ENCODE measurements at places on chromosomes 3 and 15.

DNA sequence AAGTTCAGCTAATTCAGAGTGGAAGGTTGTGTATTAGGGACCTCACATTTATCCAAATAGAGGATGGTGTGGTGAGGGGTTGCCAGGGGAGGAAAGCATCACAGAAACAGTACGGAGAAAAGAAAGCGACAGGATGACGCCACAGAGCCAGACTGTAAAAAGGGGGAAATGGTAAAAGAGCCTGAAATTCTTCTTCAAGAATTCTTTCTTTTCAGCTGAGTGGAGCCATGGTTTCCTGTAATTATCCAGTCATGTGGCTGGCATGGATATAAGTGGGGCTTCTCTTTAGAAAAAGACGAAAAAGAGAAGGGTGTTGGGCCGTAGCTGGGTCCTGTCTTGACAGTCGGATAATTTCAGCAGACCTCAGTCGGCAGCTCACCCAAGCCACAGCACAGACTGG, 24.5 kb upstream of the PSMD6 start:
- no peak for DNase-seq

- no peak for DNase-seq
These were observed 2.9 kb downstream of the TLE3 start for GRCh38 chr15:70094690-70095311.

GRCh38 chr15:62439543-62440016, 274.5 kb upstream of the C2CD4B start:
- no peak for DNase-seq

- DNase-seq: no peak
These were observed 77.6 kb downstream of the CMSS1 start for GRCh38 chr3:99895131-99895696.

GRCh38 chr15:25670025-25670554, 193.0 kb downstream of the ATP10A start:
- no peak for DNase-seq

- DNase-seq: no peak
These were observed 17.6 kb downstream of the VGLL4 start for GRCh38 chr3:11626084-11626463.

DNA sequence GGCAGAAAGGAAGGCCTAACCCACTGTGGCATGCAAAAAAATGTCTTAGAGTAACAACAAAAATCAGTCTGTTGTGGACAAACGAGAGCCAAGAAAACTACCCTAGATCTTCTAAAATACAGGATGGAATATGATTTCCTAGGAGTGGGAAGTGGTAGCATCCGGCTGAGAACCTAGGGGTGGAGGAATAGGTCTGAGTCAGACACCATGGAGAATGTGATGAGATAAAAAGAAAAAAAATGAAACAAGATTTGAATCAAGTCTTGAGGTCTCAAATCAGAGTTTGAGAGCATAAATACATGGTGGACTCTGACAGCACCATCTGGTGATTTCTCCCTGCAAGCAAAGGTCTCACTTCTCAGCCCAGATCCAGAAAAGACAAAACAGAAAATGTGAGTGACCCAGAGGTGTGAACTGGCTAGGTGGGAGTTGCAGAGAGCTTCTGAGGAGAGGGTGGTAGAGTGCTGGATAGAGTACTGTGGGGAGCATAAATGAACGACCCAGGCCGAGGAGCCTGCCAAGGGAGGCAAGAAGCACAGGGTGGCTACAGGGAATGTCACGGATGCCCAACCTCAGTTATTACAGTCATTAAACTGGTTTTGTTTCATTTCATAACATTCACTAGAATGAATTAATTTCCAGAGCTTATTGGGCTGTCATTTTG, 27.6 kb upstream of the VEPH1 start:
- no peak for DNase-seq

DNA sequence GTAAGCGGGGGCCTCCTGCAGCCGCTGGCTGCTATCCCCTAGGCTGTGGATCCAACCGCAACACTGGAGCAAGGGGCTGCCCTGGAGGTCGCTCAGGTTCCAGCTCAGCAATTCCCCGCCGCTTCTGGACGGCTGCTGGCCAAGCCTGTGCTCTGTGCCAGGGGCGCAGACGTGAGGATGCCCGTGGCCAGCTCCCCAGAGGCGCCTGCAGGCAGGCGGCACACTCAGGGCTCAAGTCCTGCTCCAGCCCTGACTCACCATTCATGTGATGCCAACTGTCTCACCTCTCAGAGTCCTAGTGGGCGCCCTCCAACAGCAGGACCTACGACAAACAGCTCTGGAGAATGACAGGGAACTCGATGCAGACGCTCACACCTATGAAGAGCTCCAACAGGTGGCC, 31.6 kb downstream of the KLHL25 start:
- DNase-seq: no peak

DNA sequence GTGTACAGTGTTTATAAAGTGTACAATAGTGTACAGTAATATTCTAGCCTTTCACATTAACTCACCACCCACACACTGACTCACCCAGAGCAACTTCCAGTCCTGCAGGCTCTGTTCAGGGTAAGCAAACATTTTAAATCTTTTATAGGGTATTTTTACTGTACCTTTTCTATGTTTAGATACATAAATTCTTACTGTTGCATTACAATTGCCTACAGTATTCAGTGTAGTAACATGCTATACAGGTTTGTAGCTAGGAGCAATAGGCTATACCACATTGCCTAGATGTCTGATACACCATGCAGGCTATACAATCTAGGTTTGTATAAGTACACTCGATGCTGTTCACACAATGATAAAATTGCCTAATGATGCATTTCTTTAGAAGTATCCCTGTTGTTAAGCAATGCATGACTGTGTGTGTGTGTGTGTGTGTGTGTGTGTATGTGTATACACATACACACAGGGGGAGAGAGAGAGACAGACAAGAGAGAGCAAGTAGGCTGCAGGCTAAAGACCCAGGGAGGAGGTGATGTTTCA, 72.5 kb upstream of the PRR23C start:
- DNase-seq: no peak

DNA sequence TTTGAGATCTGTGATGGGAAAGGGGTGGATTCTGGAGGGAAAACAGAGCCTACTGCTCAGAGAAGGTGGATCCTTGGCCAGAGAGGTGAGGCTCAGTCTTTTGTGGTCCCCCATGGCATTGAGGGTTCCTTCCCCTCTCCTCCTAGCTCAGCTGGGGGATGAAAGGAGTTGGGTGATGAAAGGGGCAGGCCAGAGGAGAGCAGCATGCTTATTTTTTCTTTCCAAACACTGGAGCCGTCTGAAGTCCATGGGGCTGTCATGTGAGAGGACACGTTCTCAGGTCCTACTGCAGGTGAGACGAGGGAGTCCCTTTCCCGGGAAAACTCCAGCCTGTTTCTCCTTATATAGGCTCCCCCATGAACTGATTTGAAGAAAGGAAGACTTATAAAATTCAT, 71.4 kb downstream of the SCN5A start:
- DNase-seq: no peak

- no peak for DNase-seq
These were observed 92.1 kb upstream of the ICE2 start for GRCh38 chr15:60571008-60571420.

- DNase-seq: no peak
These were observed 797.4 kb downstream of the GRM7 start for GRCh38 chr3:7658294-7658693.

- no peak for DNase-seq
These were observed 89.7 kb upstream of the CMC1 start for GRCh38 chr3:28151608-28152228.

DNA sequence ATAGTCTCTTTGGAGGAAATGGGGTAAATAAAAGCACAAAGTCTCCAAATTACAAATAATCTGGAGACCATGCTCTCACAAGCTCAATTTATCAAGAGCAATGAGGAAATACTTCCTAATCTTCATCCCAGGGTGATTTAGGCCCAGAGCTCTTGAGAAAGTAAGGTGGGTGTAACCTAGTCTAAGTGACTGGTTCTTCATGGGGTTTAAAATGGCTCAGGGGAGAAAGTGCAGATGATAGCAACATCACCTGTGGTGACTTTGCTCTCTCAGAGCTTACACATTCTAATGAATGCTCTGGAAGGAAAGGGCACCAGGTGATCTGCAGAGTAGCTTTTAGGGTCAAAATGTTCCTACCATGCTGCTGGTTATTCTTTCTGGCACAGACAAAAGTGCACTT, 118.4 kb upstream of the TP63 start:
- DNase-seq: no peak

GRCh38 chr3:192727032-192727847, at the start of gene FGF12:
Gene FGF12 (minus strand): TSS chr3:192727541.
- no peak for DNase-seq

DNA sequence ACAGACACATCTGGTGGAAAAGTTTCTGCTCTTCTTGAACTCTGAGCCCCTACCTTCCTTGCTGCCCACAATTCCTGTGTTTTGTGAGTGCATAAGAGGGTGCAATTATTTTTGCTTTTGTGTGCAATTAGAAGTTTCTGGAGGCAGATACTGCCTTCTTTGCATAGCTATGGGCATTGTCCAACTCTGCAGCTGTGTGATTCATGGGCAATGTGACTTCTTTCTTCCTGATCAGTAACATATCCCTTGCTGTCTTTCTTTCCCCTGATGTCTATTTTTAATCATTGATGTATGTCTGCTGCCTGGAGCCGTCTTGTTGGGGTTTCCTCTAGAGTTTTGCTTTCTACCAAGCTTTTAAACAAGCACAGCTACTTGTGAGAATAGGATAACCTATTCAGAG, 321.6 kb upstream of the CHRM5 start:
- no peak for DNase-seq

GRCh38 chr3:56801662-56802377, at the start of gene ARHGEF3:
Gene ARHGEF3 (minus strand): TSS chr3:56801949. CDS start chr3:56801798, 151 bp downstream.
- DNase-seq: peak; percentile 80

- no peak for DNase-seq
These were observed 15.7 kb downstream of the PRR23E start for GRCh38 chr3:127208483-127209100.

GRCh38 chr3:177881351-177881750, 654.9 kb upstream of the KCNMB2 start:
- DNase-seq: no peak

DNA sequence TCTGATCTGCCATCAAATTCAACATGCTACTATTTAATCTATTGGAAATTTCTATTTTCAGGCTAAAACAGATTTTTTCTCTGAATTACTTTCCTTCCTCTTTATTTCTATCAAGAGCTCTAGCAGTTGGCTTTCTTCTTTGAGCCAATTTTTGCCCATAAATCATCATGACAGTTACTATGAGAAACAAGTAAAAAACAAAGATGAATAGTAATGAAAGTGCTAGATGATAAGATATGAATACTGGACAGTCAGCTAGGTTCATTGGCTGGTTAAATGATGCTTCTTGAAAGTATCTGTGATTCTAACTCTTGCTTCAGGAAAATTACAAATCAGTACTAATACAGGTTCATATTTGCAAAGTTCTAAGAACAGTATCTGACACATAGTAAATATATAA, 38.6 kb upstream of the NANOGP8 start:
- DNase-seq: no peak

DNA sequence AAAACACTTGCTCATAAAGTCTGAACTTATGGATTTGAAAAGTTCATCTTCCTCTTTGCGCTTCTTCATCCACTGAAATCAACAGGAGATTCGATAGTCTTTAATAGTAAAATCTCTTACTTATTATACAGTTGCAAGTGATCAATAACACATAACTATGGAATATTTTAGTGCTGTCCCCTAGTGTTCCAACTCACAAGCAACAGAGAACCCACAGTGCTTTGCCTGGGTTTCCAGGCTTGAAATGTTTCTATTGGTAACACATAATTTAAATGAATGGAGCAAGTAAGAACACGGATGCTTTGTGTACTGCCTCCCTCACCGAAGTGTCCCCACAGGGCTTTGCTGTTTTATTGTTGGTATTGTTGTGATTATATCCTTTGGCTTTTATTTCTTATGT, 93.5 kb downstream of the WDR72 start:
- no peak for DNase-seq

- no peak for DNase-seq
These were observed 5.3 kb downstream of the PLA2G4F start for GRCh38 chr15:42151141-42151561.

GRCh38 chr3:195441476-195441991, 1.3 kb downstream of the ACAP2 start:
- no peak for DNase-seq

GRCh38 chr15:60471314-60471713, 7.6 kb downstream of the ICE2 start:
- DNase-seq: no peak

GRCh38 chr15:60971732-60972131, 257.4 kb downstream of the RORA start:
- DNase-seq: no peak

GRCh38 chr15:100765467-100766241, 114.0 kb upstream of the ALDH1A3 start:
- no peak for DNase-seq

- no peak for DNase-seq
These were observed 58.2 kb downstream of the FMN1 start for GRCh38 chr15:33136353-33136752.

DNA sequence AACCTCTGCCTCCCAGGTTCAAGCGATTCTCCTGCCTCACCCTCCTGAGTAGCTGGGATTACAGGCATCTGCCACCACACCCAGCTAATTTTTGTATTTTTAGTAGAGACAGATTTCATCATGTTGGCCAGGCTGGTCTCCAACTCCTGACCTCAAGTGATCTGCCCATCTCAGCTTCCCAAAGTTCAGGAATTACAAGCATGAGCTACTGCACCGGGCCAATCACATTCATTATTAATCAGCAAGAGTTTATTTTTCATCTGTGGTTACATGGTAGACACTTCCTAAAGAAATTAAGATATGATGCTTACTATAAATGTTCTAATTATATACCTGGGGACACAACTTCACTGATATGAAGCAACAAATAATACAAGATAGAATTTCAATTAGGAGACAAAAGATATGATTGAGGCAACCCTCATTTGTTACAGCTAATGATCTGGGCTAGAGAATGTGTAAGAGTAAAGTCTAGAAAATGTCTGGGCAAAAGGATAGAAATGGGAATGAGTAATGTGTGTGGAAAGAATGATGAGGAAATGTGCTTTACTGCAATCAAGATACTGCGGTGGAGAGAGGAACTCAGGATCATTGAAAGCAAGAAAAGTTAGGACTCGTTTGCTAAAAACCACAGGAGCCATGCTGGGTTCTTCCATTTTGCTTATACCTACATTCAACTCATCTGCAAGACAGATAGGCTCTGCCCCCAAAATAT, 366.8 kb downstream of the ZIC1 start:
- DNase-seq: no peak

DNA sequence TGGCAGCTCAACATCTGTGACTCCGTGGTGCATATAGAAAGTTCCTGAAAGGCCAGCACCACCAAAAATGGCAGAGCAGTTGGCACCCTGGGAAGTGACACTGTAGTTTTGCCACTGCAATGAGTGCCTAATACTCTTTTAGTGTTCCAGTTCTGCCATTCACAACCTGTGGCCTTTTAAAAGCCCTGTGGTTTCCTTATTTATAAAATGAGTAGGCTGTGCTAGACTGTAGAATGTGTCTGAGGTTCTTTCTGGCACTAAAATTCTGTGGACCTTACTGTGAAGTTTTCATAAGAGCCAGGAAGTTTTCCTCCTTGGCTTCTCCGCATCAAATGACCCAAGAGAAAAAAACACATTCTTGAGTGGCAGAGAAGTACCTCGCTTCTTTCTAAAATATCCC, 74.1 kb downstream of the MME start:
- no peak for DNase-seq

All from T-helper 2 cell (primary cell).